Pancreas (tissue), 10 donors: ENCODE measurements at places on chromosomes 2 and 18. TPM values are rescaled to one million over a fixed set of nuclear protein-coding genes. Genes with fewer than 3 reads are reported as not detected.

Gene PID1
- 3.2 TPM for total RNA-seq

GRCh38 chr2:215881582-215881981 is 131.8 kb downstream of the MREG start:
- no peak for DNase-seq

GRCh38 chr18:68555879-68556301 is 159.0 kb downstream of the TMX3 start:
- DNase-seq: no peak

- DNase-seq: no peak
Observed at GRCh38 chr2:161028581-161028980, 131.6 kb upstream of the TANK start.

GRCh38 chr18:52403291-52404021 is 63.5 kb downstream of the DCC start:
- no peak for DNase-seq

- DNase-seq: no peak
Observed at GRCh38 chr2:109592905-109593304, 20.9 kb downstream of the SEPTIN10 start.

DNA sequence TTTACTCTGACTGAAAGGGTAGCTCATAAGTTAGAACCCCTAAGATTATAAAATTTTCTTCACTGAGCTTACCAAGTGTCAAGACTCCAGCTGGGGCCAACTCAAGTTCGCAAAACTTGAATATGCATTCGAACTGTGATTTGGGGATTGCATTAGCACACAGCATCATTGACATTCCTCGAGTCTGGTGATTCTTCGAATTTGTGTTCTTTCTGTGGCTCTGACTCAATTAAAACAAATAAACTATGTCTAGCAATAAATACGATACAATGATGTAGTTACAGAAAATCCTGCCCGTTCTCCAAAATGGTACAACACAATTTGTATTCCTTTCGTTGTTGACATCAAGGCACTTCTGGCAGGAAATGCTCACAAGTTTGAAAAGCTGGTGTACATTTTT is 11.1 kb downstream of the CCL20 start:
- no peak for DNase-seq

DNA sequence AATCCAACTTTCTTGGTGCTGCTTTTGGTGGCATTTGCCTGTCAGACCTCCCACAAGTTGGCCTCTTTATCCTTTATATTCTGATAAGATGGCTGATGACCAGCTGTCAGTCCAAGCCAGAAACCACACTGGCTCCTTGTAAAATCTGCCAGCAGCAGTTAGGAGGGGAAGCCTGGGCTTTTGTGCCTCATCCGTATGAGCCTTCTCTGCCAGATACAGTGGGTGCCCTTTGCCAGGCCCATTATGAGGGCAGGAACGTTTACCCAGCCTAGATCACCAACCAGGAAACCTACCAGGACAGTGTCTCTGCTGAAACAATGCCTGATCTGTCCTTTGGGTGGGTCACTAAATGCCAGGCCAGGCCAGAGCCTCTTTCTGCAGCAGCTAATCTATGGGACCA is 202.9 kb upstream of the SP5 start:
- no peak for DNase-seq

DNA sequence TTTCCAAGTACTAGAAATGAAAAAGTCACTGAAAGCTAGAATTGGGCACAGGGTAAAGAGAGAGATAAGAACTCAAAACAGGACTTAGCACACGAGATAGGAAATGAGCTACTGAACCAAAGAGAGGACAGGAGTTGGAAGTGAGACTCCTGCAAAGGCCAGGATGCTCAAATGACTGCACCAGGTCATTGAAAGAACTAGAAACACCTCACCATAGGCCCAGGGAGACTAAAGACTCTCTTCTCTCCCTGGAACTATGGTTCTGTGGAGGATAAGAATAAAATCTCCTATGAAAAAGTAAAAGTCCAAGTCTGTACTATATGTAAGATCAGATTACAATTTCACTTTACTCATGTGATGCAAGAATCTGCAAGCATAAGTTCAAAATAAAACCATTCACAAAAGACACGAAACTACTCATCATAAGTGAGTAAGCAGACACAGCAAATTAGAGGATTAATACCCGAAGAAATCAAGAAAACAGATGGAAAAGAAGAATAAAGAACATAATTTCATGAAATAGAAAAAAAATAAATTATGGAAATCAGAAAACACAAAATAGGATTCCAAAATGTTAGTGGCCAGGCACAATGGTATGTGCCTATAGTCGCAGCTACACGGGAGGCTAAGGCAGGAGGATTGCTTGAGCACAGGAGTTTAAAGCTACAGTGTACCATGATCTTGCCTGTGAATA is 6.5 kb downstream of the NBAS start:
- DNase-seq: no peak
